Activated CD4-positive, alpha-beta T cell treated with anti-CD3 and anti-CD28 coated beads for 36 hours (primary cell): ENCODE measurements at places on chromosomes 2 and 18. TPM values are rescaled to one million over a fixed set of nuclear protein-coding genes. Genes with fewer than 3 reads are reported as not detected.

DNA sequence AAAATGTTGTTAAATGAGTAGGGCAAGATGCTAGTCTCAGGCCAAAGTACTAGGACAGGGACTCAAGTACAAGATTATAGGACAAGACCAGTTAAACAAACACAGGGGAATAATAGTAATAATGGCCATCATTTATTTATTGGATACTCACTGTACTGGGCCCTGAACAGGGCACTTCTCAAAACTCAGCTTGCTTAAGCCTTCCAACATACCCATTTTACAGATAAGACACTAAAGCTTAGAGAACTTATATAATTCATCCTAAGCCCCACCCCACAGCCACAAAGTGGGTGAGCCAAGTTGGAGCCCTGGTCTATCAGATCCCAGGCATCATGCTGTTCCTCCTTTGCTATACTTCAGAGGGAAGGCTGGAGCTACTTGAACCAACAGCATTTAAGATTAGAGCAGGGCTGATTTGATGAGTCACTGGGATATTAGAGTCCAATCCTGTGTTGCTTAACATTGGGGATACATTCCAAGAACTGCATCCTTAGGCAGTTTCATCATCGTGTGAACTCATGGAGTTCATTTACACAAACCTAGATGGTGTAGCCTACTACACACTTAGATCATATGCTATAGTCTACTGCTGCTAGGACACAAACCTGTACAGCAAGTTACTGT lies 153.6 kb downstream of the MTCL1 start:
- H3K27ac ChIP-seq, result no peak overlapping the region
- DNase-seq, result no peak
- H3K4me3 ChIP-seq, result no peak overlapping the region
- H3K4me1 ChIP-seq, result no peaks in the 10 kb centered on the region
- no peaks in the 10 kb centered on the region for H3K36me3 ChIP-seq

- peak overlapping the region; percentile 2 for H3K4me3 ChIP-seq
- no peaks in the 10 kb centered on the region for H3K27me3 ChIP-seq
- H3K27ac ChIP-seq, result peak overlapping the region; percentile 1
- H3K4me1 ChIP-seq, result peaks cover 84% of the 10 kb centered on the region
Measured at GRCh38 chr2:224570328-224570993, 14.7 kb downstream of the CUL3 start.

DNA sequence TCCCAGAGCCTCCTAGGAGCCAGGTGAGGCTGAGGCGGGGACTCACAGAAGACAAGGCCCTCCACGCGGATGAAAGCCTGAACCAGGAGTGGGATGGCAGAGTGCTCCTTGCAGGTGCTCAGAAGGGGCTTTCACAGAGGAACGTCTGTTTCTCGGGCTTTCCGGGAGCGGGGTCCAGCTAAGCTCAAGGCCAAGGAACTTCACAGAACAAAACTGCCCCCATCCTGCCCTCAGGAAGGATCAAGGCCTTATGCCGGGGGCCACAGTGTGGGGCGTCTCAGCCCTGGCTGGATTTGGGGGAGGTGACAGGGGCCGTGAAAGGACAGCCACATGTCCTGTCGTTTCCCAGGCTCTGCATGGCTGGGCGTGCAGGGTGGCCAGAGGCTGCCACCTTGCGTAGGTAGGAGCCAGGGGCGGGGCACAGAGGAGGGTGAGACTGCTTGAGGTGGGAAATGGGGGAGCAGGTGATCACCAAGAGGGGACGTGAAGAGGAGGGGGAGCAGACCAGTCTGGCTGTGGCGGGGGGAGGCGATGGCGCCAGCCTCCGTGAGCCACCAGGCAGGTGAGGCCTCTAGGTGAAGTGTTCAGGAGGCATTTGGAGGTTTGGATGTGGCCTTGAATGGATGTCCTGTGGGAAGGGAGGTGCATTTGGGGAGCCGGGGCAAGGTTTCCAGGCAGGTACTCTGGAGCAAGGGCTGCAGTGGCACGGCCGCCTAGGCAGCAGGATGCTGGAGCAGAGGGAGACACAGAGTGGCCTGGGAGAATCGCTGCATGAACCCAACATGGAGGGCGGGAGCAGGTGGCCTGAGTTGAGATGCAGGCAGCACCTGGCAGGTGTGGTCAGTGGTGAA lies 79.1 kb downstream of the TWIST2 start:
- no peak overlapping the region for H3K4me3 ChIP-seq
- no peak overlapping the region for H3K27ac ChIP-seq
- DNase-seq, result no peak
- no peaks in the 10 kb centered on the region for H3K36me3 ChIP-seq
- H3K27me3 ChIP-seq, result peaks cover 29% of the 10 kb centered on the region
- no peaks in the 10 kb centered on the region for H3K4me1 ChIP-seq

REG1A gene
- total RNA-seq, result not detected

GRCh38 chr2:235055891-235056516 lies 104.2 kb downstream of the SH3BP4 start:
- peaks cover 11% of the 10 kb centered on the region for H3K27me3 ChIP-seq
- H3K27ac ChIP-seq, result no peak overlapping the region
- no peaks in the 10 kb centered on the region for H3K36me3 ChIP-seq
- no peak overlapping the region for H3K4me3 ChIP-seq
- DNase-seq, result no peak

TAF4B gene
- 18.7 TPM for total RNA-seq

UGT1A4 gene
- not detected for total RNA-seq

DNA sequence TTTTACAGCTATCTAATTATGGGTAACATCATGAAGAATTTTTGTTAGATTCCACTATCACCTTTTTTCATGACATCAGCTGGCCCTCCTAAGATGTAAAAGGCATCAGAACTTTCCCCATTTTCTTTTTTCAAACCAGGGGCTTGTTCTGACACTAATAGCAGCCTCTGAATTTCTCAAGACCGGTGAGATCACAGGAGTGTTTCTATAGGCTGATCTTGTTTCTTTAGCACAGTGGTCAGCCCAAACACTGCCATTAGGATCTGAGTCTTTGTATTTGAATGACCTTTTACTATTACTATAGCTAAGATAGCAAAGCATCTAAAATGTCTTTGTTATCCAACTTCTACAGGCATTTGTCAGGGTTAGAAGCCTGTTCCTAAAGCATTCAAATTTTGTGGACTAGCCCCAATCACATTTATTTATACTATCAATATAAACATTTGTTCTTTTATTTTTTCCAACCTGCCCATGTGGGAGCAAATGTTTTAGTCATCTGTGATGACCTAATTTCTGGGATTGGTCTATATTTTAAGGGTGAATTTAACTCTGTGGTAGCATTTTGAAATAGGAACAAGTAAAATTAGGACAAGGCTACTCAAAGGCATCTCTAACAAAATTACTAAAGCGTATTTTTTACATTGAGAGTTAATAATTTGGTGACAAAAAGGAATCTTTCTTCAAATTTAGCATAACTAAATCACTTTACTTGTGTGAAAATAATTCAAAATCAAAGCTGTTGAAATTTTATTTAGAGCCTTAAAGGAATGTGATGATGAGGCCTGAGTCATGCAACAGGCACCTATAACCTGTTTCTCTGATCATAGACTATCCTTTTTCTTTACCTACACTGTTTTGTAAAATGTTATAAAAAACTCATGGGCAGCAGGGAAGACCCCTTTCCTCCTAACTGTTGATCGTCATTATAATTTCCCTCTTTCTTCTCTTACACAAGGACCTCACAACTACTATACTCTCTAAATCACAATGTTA lies 39.3 kb downstream of the ZAP70 start:
- H3K27me3 ChIP-seq, result no peaks in the 10 kb centered on the region
- H3K36me3 ChIP-seq, result peaks cover 9% of the 10 kb centered on the region
- no peak overlapping the region for H3K27ac ChIP-seq
- no peak for DNase-seq
- peaks cover 6% of the 10 kb centered on the region for H3K4me1 ChIP-seq
- no peak overlapping the region for H3K4me3 ChIP-seq

- H3K36me3 ChIP-seq, result no peaks in the 10 kb centered on the region
- no peak overlapping the region for H3K4me3 ChIP-seq
- H3K27me3 ChIP-seq, result no peaks in the 10 kb centered on the region
Measured at GRCh38 chr18:48992133-48992532, 41.4 kb upstream of the SMAD7 start.

DNA sequence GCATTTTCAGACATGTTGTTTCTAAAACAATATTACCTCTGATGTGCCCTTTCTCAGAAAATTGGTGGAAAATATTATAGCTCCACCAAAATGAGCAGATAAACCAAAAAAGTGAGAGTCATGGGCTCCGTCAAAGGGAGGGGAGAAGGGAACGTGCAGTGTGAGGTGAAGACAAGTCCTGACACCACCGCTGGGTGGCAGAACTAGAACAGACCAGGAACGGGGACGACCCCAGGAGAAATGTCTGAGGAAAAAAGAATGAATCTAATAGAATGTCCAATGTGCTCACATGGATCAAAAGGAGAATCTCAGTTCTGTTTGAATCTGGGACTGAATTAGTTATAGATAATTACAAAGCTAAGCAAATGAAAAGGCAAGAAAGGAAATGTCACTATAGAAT lies 22.6 kb upstream of the BCL2 start:
- peaks cover 4% of the 10 kb centered on the region for H3K4me1 ChIP-seq
- H3K27ac ChIP-seq, result no peak overlapping the region
- peak; percentile 61 for DNase-seq
- H3K27me3 ChIP-seq, result no peaks in the 10 kb centered on the region

- peak; percentile 92 for DNase-seq
- peaks cover 6% of the 10 kb centered on the region for H3K4me1 ChIP-seq
- H3K4me3 ChIP-seq, result peak overlapping the region; percentile 90
- no peaks in the 10 kb centered on the region for H3K27me3 ChIP-seq
- H3K27ac ChIP-seq, result peak overlapping the region; percentile 99
- H3K36me3 ChIP-seq, result no peaks in the 10 kb centered on the region
Measured at GRCh38 chr2:177552422-177553175, 160.0 kb downstream of the AGPS start.

DNA sequence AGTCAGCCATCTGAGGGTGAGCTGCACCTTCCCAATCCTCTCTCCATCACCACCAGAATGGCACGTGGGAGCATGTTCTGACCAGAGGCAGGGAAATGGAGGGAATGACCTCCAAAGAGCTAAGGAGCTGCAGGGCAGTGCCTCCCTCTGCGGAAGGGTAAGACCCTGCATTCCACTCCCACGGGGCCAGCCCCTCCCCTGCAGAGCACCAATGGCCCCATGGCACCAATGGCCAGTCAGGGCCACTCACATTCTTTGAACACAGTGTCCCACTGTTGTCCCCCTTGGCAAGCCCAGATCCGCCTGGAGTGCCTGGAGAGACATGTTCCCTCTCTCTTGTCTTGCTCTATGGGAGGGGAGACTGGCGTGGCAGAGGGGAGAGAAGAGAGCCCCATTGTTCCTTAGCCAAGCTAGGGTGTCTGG lies 164.4 kb downstream of the TNS1 start:
- H3K27me3 ChIP-seq, result no peaks in the 10 kb centered on the region
- DNase-seq, result no peak
- H3K4me1 ChIP-seq, result no peaks in the 10 kb centered on the region
- no peak overlapping the region for H3K4me3 ChIP-seq
- no peaks in the 10 kb centered on the region for H3K36me3 ChIP-seq

DNA sequence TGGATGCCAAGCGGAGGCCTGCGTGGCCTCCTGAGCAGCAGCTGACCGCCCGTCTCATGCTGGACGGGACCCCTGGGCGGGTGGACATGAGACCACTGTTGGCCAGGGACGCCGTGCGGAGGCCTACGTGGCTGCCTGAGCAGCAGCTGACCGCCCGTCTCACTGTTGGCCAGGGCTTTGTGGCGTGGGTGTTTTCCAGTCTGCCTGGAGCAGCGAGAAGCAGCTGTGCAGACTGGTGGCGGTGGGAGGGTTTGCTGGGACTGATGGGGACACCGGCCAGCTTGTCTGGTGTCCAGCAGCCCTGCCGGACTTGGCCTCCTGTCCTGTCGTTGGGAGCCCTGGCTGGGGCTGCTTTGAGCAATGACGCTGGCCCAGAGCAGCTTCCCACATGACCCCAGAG lies 5.8 kb upstream of the D2HGDH start:
- no peak overlapping the region for H3K27ac ChIP-seq
- peaks cover 38% of the 10 kb centered on the region for H3K4me1 ChIP-seq
- H3K4me3 ChIP-seq, result no peak overlapping the region
- no peak for DNase-seq
- peaks cover 18% of the 10 kb centered on the region for H3K36me3 ChIP-seq

AGXT gene
- not detected for total RNA-seq

DNA sequence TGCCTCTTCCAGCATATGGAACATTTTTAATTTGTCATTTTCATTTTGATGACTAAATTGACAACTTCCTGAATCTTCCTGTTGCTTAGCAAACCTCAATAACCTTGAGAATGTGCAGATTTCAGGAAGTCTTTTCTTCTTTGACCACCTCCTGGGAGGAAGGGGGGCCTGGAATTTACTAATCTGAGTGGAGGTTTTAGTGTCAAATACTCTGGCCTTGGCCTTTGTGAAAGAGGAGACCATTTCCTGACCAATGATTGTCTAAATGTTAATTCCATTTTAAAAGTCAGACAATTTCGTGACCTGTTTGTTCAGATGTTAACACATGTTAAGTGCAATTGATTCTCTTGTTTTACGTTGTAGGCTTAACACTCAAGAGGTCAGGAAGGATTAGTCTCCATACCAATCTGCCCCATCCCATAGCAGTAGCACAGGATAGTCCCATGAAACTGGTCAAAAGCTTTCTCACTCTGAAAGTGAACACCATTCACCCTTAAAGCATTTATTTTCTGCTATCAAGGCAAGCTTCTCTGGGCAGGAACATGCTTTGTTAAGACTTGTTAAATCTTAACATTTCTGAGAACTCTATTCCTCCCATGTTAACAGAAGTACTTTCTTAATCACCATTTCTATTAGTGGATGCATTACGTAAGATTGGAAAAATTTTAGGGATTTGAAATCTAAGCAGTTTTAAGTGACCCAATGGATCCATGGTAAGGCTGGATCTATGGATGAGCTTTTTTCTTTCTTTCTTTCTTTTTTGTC lies 219.6 kb downstream of the RND3 start:
- no peaks in the 10 kb centered on the region for H3K27me3 ChIP-seq
- H3K4me1 ChIP-seq, result no peaks in the 10 kb centered on the region
- DNase-seq, result no peak
- H3K27ac ChIP-seq, result no peak overlapping the region
- H3K4me3 ChIP-seq, result no peak overlapping the region

DNA sequence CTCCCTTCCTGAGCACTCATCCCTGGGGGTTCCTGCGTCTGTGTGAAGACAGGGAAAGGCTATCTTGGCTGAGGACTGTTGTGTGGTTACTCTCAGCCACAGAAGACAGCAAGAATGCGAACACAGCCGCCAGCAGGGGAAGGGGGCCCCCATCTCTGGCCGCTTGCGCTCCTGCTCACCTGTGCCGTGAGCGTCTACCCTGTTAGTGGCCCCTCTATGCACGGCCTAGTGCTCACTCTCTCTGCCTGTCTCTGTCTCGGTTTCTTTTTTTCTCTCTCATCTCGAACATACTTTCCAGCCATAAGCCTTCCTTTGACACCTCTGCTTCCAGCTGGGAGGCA lies 206.7 kb upstream of the APCDD1 start:
- H3K36me3 ChIP-seq, result no peaks in the 10 kb centered on the region
- DNase-seq, result no peak
- H3K4me1 ChIP-seq, result no peaks in the 10 kb centered on the region
- no peak overlapping the region for H3K4me3 ChIP-seq
- H3K27ac ChIP-seq, result no peak overlapping the region

- H3K4me1 ChIP-seq, result peaks cover 12% of the 10 kb centered on the region
- H3K27ac ChIP-seq, result no peak overlapping the region
- no peak for DNase-seq
- H3K27me3 ChIP-seq, result no peaks in the 10 kb centered on the region
- H3K4me3 ChIP-seq, result no peak overlapping the region
Measured at GRCh38 chr2:27940090-27940671, 49.7 kb downstream of the BABAM2 start.

ASPRV1 gene
- 0.32 TPM for total RNA-seq

- H3K4me3 ChIP-seq, result no peak overlapping the region
- H3K36me3 ChIP-seq, result no peaks in the 10 kb centered on the region
- no peak for DNase-seq
- no peak overlapping the region for H3K27ac ChIP-seq
- no peaks in the 10 kb centered on the region for H3K4me1 ChIP-seq
- no peaks in the 10 kb centered on the region for H3K27me3 ChIP-seq
Measured at GRCh38 chr2:142435847-142436246, 305.0 kb upstream of the LRP1B start.
